NCI-H446 (cell line): ENCODE measurements at places on chromosomes 7 and 10.

DNA sequence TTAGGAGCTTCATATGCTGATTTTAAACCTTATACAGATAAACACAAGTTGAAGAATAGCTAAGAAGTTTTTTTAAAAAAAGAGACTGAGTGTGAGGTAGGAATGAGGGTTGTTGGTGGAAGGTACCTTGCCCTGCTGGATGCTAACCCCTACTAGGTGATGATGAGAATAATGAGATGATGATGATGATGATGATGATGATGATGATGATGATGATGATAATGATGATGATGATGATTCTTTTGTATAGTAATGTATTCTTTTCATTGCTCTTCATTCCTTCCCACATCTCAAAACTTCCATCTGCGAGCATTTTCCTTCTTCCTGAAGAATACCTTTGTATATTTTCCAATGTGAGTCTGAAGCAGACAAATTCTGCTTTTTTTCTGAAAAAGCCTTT lies 14.1 kb upstream of the TMEM273 start:
- no peak for DNase-seq

GRCh38 chr7:123916240-123916724 lies 8.8 kb upstream of the SPAM1 start:
- DNase-seq: no peak

DNA sequence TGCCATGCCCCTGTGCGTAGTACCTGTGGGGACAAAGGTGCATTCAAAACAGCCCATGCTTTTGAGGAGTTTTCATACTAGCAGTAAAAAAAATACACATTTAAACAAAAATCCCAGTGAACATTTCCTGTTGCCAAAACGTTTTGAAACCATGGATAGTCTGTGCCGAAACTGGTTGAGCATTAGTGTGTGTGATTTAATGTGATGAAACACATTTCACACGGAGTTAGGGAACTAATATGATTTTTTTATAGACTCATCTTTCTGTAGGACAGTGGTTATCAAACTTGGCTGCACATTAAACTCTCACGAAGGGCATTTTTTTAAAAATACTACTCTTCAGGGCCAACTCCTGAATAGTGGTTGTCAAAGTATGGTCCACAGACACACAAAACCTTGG lies 111.8 kb upstream of the CREB5 start:
- DNase-seq: no peak

DNA sequence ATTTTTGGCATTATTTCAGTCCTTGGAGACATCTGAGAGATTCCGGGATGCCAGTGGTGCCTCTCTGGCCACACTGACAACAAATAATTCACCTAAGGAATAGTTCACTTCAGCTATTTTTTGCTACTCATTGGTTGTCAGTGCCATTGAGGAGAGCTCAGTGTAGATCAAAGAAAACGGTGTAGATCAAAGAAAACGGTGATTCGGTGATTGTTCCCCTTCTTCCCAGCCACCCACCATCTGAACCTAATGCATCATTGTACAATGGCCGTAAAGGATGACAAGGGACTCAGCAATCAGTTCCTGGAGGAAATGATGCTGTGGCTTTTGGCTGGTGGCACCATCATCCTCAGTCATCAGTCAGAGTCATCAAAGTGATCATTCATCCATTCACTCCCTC lies 80.6 kb downstream of the PTPRZ1 start:
- no peak for DNase-seq
